ENCODE measurements at places on chromosomes 1 and 21.

- no peak for DNase-seq
- H3K27me3 ChIP-seq, result peaks cover 3% of the 10 kb centered on the region
- H3K4me1 ChIP-seq, result no peaks in the 10 kb centered on the region
- no peak overlapping the region for H3K27ac ChIP-seq
Observed at GRCh38 chr1:66687358-66687757, 64.9 kb upstream of the DYNLT5 start.

DNA sequence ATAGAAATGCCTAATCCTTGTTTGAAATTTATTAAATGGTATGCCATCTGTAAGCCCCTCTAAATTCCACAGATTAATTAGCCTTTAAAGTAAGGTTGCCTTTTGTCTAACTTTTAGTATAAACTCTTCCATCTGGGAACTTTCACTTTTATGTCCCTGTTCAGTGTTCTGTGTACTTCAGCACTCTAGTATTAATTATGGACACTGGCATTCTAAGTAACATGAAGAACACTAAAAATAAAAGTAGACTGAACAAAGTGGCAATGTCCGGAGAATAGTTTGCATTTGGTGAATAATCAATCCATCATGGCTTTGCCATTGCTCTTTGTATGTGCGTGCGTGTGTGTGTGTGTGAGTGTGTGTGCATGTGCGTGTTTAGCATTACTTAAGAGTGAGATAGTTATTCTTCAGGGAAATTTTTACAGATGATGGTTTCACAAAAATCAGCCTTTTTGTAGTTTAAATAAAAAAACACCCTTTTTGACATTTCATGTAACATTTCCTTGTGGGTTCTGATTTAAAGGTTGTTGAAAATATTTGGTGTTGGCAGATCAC is 51.1 kb downstream of the ATF6 start:
- H3K4me3 ChIP-seq, result no peak overlapping the region
- DNase-seq, result no peak
- no peak overlapping the region for H3K27ac ChIP-seq

DNA sequence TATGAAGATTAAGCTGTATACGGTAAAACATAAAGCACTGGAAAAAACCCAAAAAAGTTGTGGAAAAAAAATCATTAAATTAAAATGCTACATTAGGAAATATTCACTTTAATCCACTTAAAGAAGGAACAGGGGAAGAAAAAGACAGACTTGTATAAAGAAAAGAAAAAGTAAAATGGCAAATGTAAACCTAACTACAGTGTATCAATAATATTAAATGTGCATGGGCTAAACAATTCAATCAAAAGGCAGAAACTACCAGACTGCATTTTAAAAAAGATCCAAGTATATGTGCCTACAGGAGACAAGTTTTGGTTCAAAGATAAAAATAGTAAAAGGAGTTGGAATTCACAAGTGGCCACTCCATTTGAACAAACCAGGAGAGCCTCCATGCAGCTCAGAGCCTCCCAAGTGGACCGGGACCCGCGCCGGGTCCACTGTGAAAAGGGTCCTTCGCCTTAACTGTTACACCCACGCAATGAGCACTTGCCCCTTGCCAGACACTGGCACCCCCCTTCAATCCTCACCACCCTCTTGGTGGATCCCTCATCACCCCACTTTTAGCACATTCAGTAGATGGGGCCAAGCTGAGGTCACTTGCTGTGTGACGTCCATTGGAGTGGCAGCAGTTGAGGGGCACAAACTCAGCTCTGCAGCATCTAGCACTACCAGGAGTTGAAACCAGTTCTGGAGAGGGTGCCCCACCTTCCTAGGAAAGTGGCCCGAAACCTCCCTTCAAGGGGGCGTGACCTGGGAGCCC is 898 bp downstream of the C1orf174 start:
- H3K27me3 ChIP-seq, result no peaks in the 10 kb centered on the region
- peaks cover 30% of the 10 kb centered on the region for H3K36me3 ChIP-seq
- H3K27ac ChIP-seq, result peak overlapping the region; percentile 99
- H3K4me3 ChIP-seq, result peak overlapping the region; percentile 88
- DNase-seq, result no peak

DNA sequence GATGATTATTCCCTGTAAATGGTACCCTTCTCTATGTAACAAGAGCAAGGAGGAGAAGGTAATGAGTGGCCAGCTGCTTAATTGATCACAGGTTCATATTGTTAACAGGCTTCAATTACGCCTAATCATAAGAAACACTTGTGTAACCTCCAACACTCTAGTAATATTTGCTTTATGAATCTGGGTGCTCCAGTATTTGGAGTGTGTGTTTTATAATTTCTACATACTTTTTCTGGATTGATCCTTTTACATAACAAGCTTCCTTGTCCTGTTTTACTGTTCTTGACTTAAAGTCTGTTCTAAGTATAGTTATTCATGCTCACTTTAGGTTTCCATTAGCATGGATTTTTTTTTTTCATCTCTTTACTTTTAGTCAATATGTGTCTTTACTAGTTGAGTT is 984.2 kb downstream of the AMY1C start:
- no peak overlapping the region for H3K4me3 ChIP-seq
- no peak for DNase-seq
- no peaks in the 10 kb centered on the region for H3K36me3 ChIP-seq
- H3K27ac ChIP-seq, result no peak overlapping the region
- no peaks in the 10 kb centered on the region for H3K4me1 ChIP-seq

- peaks cover 56% of the 10 kb centered on the region for H3K4me1 ChIP-seq
- peak; percentile 86 for DNase-seq
- peaks cover 6% of the 10 kb centered on the region for H3K27me3 ChIP-seq
- H3K4me3 ChIP-seq, result no peak overlapping the region
Observed at GRCh38 chr1:172764378-172764777, 105.5 kb downstream of the FASLG start.

GRCh38 chr1:95733031-95733430 is 499.0 kb downstream of the RWDD3 start:
- H3K27me3 ChIP-seq, result no peaks in the 10 kb centered on the region
- H3K27ac ChIP-seq, result no peak overlapping the region

- H3K27ac ChIP-seq, result no peak overlapping the region
- H3K4me3 ChIP-seq, result no peak overlapping the region
- H3K4me1 ChIP-seq, result no peaks in the 10 kb centered on the region
- H3K36me3 ChIP-seq, result no peaks in the 10 kb centered on the region
- no peak for DNase-seq
- H3K27me3 ChIP-seq, result no peaks in the 10 kb centered on the region
Observed at GRCh38 chr21:21631961-21632360, 633.8 kb downstream of the NCAM2 start.

DNA sequence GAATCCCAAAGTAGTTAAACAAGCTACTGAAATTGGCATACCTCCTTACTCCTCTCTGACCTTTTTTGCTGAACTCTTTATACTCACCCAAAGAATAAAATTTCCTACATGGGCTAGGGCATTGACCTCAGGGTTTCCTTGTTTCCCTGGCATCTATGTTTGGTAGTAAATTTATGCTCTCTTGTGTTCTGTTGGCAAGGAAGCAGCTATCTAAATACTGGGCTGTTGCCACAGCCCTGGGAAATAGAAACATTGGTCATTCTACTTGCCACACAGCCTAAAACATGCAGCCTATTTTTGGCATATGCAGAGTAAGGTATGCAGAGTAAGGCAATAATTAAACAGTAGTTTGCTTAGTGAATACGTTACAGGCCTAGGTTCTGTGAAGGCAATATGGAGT is 351.4 kb downstream of the HLX start:
- peaks cover 7% of the 10 kb centered on the region for H3K4me1 ChIP-seq
- no peaks in the 10 kb centered on the region for H3K27me3 ChIP-seq
- no peak overlapping the region for H3K27ac ChIP-seq

- H3K36me3 ChIP-seq, result no peaks in the 10 kb centered on the region
- peak within 1 kb of the TSS; percentile 57 for H3K4me3 ChIP-seq
- H3K27me3 ChIP-seq, result peaks cover 21% of the 10 kb centered on the region
- DNase-seq, result peak; percentile 71
- H3K4me1 ChIP-seq, result peaks cover 10% of the 10 kb centered on the region
Observed at GRCh38 chr1:1435106-1435903, at the start of gene VWA1. TSS of gene VWA1 (plus strand) at chr1:1435690. CDS start at chr1:1435749, 59 bp downstream.

DNA sequence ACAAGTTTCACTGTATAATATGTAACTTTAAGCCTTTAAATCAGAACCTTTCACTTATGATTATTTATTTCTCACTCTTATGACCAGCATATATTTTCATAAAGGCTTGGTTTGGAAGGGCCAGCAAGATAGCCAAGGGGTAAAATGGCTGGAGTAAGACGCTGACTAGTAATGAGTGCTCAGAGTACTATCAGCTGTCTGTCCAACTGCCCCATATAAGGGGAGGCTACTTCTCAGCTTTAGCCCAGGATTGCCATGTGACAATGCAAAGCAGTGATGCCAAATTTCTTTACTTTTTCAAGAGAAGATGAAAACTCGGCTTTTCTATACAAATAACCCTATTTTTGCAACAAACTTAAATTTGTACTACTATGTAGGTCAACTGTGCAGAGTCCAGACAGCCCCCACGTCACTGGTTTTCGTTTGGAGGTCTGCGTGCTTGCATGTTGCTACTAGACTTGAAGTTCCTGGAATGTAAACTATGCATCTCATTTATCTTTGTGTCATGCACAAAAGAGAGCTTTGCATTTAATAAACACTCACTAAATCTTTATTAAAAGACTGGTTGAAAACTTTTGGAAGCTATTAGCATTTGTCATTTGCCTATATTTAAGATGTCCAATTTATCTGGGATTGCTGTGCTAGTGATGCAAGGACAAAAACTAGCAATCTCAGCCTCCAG is 110.4 kb downstream of the TNFSF18 start:
- H3K36me3 ChIP-seq, result no peaks in the 10 kb centered on the region
- H3K4me3 ChIP-seq, result no peak overlapping the region
- no peak for DNase-seq
- H3K27ac ChIP-seq, result no peak overlapping the region
- no peaks in the 10 kb centered on the region for H3K4me1 ChIP-seq

DNA sequence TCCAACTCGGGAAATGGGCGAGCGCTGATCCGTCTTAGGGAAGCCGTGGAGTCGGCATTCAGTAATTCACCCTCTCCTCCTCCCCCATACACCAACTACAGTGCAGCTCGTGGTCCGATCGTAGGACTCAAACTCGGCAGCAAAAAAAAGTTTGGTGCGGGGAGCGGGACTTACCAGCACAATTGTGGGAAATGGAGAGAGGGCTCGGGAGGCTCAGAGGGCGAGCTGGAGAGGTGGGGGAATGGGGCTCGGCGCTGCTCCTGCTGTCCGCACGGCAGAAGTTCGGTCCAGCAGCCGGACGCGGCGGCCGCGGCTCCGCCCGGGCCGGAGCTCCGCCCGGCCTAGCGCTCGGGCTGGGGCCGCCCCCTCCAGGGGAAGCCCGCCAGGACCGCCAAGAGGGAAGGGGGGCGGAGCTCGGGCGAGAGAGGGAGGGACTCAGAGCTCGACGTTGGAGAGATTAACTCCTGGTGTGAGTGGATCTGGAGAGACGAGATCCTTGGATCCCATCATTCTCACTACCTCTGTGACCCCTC is 676 bp upstream of the PIAS3 start:
- peaks cover 5% of the 10 kb centered on the region for H3K36me3 ChIP-seq
- peak overlapping the region; percentile 98 for H3K4me3 ChIP-seq
- DNase-seq, result peak; percentile 87
- H3K27me3 ChIP-seq, result no peaks in the 10 kb centered on the region

GRCh38 chr1:159071970-159072582 is 4.5 kb downstream of the AIM2 start:
- no peak overlapping the region for H3K4me3 ChIP-seq
- H3K27ac ChIP-seq, result no peak overlapping the region
- peaks cover 28% of the 10 kb centered on the region for H3K4me1 ChIP-seq
- H3K36me3 ChIP-seq, result peaks cover 2% of the 10 kb centered on the region
- no peaks in the 10 kb centered on the region for H3K27me3 ChIP-seq

- H3K4me3 ChIP-seq, result no peak overlapping the region
- peaks cover 66% of the 10 kb centered on the region for H3K4me1 ChIP-seq
- DNase-seq, result no peak
- H3K27me3 ChIP-seq, result no peaks in the 10 kb centered on the region
- H3K36me3 ChIP-seq, result no peaks in the 10 kb centered on the region
- peak overlapping the region; percentile 36 for H3K27ac ChIP-seq
Observed at GRCh38 chr1:54328066-54328636, 78.0 kb downstream of the SSBP3 start.

- peaks cover 6% of the 10 kb centered on the region for H3K36me3 ChIP-seq
- peak overlapping the region; percentile 67 for H3K27ac ChIP-seq
- H3K27me3 ChIP-seq, result no peaks in the 10 kb centered on the region
- H3K4me1 ChIP-seq, result peaks cover 61% of the 10 kb centered on the region
Observed at GRCh38 chr1:2288816-2289536, 60.9 kb downstream of the SKI start.

DNA sequence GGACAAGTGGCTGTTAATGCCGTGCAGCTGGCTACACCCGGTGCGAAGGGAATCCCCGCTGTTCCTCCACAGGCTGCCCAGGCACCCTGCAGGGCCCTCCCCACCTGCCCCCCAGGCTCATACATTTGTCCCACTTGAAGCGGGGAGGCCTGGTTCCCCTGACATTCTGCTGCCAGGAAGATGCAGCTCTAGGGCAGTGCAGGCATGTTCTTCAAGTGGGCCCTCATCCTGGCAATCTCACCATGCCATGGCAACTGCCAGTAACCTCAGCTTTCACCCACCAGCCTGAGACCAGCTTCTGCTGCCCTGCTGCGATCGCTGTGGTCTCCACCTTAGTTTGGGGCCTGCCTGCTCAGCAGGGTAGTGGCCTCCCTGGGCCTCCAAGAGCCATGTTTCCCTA is 151.9 kb upstream of the COL6A1 start:
- no peaks in the 10 kb centered on the region for H3K27me3 ChIP-seq
- H3K4me1 ChIP-seq, result peaks cover 21% of the 10 kb centered on the region
- no peak overlapping the region for H3K4me3 ChIP-seq
- no peaks in the 10 kb centered on the region for H3K36me3 ChIP-seq
- DNase-seq, result no peak

GRCh38 chr1:203744075-203744972 is 20.7 kb upstream of the LAX1 start:
- H3K27me3 ChIP-seq, result no peaks in the 10 kb centered on the region
- peak overlapping the region; percentile 41 for H3K4me3 ChIP-seq
- DNase-seq, result peak; percentile 58

DNA sequence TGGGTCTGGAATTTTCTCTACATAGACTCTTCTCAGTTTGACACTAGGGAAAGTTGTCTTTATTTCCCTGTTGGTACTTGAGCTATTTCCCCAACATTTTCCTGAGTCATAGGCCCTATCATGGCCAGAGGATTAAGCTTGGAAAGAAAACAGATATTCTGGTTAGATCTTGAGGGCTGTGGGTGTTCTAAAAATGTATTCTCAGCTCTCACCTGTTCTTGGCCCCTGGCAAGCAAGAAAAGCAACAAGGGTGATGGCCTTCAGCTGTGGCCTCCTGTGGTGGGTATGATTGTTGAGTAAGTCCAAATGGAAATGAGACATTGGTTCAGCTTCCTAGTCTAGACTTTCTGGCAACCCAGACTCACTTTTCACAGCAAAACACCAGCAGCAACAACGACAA is 17.4 kb upstream of the LCE3A start:
- H3K27me3 ChIP-seq, result peaks cover 7% of the 10 kb centered on the region
- H3K4me1 ChIP-seq, result no peaks in the 10 kb centered on the region
- no peak overlapping the region for H3K27ac ChIP-seq
- no peak for DNase-seq
- no peaks in the 10 kb centered on the region for H3K36me3 ChIP-seq
- no peak overlapping the region for H3K4me3 ChIP-seq
